ENCODE measurements at places on chromosomes 3 and 15.

- DNase-seq: no peak
Observed at GRCh38 chr3:89217148-89217685, 109.8 kb downstream of the EPHA3 start.

DNA sequence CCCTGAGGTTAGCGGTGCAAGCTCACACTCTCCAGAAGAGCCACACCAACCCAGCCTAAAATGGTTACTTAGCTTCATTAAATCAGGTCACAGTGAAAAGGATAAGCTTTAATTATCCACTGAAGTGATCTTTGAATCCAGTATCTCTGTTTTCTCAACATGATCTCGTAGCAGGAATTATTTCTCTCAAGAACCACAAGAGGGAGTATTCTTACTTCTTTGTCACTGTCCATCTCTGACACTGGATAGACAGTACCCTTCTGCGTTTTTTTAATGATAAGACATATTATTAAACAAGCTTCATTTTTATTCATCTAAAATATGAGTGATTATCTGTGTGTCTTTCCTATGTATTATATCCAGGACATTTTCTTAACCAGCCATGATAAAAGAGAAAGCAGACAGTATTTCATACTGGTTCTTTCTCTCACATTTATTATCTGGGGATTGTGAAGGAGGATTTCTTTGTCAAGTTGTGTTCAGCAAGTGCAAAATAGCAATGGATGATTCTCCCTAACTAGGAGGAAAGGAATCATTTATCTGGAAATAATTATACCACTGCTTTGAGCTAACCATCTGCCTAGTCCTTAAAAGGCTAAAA, 105.4 kb upstream of the CCDC54 start:
- no peak for DNase-seq

DNA sequence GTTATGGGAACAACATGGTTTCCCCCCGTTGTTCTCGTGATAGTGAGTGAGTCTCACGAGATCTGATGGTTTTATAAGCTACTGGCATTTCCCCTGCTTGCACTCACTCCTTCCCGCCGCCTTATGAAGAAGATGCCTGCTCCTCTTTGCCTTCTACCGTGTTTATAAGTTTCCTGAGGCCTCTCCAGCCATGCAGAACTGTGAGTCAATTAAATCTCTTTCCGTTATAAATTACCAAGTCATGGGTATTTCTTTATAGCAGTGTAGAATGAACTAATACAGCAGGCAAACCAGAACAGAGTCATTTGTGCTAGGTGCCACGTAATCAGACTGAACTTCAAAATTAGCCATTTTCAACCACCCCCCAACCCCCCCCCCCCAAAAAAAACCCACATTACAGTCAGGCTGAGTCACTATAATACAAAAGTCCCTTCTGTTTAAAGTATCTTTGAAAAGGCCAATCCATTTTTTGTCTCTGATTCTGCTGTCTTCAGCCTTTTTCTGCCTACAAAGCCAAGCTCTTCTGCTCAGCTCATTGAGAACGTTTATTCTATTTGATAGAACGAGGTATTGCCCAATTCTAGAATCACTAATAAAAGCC, 4.1 kb downstream of the OR4F6 start:
- no peak for DNase-seq

DNA sequence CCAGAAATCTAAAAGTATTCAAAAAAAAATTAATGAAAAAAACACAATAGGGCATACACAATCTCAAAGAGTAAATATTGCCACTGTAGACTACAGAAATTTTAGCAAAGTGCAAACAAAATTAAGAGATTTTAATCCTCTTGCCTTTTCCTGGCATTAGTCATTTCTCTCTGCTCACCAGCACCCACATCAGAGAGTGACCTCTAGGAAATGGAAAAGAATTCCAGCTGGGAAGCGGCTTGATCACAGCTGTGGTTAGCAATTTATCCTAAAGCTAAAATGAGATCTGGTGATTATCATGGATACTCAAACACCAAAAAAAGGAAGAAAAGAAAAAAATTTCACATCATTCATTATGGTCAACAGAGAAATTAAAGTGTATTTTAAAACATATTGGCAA, 7.5 kb downstream of the CSNK1G1 start:
- no peak for DNase-seq

GRCh38 chr15:33296050-33296449, 14.7 kb upstream of the RYR3 start:
- DNase-seq: no peak
